ENCODE measurements at places on chromosomes 12 and 14.
A peak's percentile ranks its signal among the peaks of the same experiment; 100 is the strongest.

GRCh38 chr12:60182354-60182753, 586.5 kb downstream of the SLC16A7 start:
- no peak for DNase-seq

GRCh38 chr14:54766276-54767138, 136.1 kb downstream of the GCH1 start:
- no peak for DNase-seq

- no peak for DNase-seq
Measured at GRCh38 chr12:71556448-71556847, 107.2 kb downstream of the ZFC3H1 start.

DNA sequence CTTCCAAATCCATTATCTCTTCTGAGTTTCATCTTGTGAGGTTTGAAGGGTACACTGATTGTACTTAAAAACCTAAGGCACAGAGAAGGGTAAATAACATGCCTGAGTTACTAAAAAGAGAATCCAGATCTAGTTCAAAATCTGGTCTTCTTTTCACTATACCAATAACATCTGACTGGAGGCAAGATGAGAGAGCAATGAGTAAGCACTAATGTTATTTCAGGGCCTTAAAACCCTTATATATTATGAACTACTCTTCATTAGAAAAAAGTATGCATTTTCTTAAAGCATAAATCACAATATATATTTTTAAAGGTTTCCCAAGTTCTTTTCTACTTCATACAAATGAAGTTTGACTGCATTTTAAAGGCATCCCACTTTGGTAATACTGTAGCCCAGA, 60.2 kb downstream of the GXYLT1 start:
- no peak for DNase-seq

DNA sequence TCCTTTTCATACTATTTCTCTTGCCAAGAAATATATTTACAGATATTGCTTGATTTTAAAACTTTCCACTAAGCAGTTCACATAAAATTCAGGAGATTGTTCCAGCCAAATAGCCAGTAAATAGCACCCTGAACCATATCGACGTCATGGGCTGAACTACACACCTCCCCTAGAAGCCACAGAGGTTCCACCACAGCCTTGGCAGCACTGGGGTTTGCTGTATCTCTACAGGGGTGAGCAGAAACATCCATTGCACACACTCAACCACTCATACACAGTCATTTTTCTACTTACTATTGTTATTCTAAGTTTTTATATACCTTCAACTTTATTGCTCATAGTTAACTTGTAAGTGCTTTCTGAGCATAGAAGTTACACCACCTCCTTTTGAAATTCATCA, 8.1 kb upstream of the EIF2S3B start:
- no peak for DNase-seq

DNA sequence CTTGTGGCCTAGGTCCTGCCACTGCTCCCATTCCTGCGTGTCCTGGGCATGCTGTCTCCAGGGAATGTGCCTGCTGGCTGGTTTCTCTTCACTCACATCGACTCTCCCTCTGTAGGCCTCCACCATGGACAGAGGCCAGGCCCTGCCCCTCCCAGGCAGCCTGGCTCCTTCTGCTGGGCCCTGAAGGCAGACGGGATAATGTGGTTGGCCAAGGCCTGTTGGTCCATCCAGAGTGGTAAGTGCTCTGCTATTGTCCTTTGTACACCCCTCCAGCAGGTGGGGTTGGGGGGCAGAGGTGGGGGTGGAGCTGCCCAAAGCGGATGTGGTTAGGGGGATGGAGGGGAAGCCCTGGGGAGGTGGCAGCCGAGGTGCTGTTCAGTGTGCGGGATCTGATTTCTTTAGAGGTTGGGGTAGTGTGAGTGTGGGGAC, 9.5 kb upstream of the NR4A1 start:
- no peak for DNase-seq

GRCh38 chr12:120640861-120641833, 721 bp downstream of the CABP1 start:
- DNase-seq, result no peak

- no peak for DNase-seq
Measured at GRCh38 chr12:22117563-22118237, 71.7 kb downstream of the CMAS start.

DNA sequence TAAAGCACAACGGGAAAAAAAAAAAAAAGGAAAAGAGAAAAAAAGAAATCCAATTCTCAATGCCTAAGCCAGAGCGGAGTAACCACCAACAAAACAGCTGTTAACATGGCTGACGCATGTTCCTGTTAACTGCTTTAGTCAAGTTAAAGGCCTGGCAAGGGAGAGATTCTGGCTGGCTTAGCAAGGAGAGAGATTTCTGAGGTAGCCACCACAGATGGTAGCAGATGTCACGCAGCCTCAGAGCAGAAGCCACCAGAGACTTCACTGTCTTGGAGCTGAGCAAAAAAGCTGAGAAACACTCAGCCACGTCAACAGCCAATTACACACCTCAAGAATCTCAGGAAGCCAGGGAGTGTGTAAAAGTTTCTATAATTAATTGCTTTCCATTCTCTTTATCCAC, 87.1 kb downstream of the TMCC3 start:
- DNase-seq, result no peak

DNA sequence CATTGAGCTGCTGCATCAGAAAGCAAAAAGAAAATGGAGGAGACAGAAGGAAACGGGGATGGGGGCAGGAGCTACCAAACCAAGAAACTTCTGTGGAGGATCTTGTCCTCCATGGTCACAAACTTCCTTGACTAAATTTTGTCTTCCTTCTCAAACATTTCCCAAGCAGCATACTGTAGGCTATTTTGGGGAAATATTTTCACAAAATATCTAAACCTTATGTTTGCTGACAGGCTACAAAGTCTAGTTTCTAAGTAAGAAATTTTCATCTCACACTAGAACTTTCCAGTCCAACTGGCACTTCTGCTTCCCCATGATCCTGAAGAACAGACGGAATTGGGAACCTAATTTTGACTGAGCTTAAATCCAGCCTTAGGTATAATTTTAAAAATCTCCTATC, 552.0 kb downstream of the SNAPC1 start:
- no peak for DNase-seq

- DNase-seq, result no peak
Measured at GRCh38 chr14:33904609-33905008, 46.3 kb downstream of the EGLN3 start.

DNA sequence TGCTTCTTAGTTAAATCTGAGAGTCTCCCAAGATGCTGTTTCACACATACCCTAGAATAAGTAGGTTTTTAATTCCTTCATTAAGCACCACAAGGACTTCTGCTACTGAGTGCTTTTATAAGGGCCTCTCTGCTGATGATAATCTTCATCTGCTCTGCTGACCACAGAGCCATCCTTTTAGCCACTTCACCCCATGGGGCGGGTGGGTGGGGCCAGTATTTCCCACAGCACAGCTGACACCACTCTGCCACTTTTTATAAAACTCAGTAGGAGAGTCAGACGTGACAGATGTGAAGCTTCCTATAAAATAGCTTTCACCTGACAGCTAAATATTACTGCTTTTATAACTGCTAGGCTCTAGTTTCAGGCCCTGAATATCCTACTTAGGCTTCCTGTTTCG, 20.3 kb downstream of the FCF1 start:
- DNase-seq, result peak; percentile 100

DNA sequence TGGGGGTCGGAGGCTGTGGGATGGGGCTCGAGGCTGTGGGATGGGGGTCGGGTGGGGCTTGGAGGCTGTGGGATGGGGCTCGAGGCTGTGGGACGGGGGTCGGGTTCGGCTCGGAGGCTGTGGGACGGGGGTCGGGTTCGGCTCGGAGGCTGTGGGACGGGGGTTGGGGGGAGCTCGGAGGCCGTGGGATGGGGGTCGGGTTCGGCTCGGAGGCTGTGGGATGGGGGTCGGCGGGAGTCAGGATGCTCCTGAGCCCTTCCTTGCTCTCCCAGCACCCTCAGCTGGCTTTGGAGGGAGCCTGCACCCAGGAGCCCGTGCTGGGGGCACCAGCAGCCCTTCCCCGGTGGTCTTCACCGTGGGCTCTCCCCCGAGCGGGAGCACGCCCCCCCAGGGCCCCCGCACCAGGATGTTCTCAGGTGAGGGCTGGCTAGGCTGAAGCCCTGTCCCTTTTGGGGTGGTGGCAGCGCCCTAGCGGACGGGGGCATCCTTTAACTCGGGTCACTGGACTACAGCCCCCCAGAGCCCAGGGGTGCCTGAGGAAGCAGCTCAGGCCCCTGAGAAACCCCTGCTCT, 11.9 kb upstream of the PUS1 start:
- no peak for DNase-seq

- no peak for DNase-seq
Measured at GRCh38 chr12:124509676-124510300, 57.6 kb downstream of the NCOR2 start.

DNA sequence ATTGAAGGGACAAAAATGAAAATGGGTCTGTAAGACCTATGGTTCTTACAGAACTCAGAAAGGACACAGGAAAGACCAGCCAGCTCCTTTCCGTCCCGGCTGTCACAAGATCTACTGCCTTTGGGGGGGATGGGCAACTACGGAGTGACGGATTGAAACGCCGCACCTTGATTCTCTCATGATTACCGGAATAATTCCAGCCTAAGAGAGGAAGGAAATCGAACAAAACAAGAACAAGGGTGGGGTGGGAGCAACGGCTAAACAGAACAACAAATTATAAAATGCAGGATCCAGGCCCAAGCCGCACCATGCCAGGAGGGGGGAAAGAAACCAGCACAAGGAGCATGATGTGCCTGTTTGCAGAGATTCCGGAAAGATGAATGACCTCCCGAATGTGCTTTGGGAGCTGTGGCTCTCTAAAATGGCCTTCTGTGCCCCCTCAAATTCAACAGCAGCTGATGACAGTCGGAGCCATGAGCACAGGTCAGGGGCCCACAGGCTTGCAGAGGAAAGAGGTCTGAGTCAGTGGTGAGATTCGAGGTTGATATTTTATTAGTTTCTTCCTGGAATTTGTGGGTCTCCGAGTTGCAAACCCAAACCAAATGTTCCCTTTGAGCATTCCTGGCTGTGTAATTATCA, 72.1 kb downstream of the SPRING1 start:
- DNase-seq, result no peak

- no peak for DNase-seq
Measured at GRCh38 chr14:54462048-54462447, 20.9 kb upstream of the CNIH1 start.

GRCh38 chr14:52400846-52401245, 86.7 kb downstream of the PTGER2 start:
- no peak for DNase-seq

GRCh38 chr12:99558109-99558508, 89.4 kb upstream of the GARIN6 start:
- no peak for DNase-seq

DNA sequence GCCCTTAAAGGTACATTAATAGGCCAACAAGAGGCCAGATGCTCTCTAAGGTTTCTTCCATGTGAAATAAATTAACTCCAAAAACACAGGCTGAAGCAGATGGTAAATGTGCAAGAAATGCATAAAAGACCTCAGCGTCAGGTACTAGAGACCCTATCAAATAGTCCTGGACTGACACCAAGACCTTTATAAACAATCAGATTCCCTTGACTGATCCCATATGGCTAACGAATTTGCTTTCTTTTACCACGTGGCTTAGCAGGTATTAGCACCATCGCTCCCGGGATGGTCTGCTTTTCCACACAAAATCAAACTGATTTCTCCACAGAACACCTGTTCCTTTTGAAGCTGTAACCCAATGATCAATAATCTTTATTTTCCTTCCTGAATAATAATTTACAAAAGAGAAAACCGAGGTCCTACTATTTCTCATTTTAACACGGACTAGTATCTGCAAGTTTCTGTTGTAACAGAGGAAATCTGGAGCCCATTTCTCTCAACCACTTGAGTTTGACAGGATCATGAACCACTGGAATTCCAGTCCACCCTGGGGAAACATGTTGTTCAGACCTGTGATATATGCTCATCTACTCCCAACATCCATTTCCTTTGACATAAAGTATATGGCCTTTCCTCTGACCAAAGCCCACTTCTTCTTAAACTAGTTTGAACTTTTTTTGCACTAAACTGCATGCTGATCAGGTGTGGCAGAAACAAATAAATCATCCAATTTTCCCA, 48.2 kb upstream of the DAAM1 start:
- peak; percentile 100 for DNase-seq

DNA sequence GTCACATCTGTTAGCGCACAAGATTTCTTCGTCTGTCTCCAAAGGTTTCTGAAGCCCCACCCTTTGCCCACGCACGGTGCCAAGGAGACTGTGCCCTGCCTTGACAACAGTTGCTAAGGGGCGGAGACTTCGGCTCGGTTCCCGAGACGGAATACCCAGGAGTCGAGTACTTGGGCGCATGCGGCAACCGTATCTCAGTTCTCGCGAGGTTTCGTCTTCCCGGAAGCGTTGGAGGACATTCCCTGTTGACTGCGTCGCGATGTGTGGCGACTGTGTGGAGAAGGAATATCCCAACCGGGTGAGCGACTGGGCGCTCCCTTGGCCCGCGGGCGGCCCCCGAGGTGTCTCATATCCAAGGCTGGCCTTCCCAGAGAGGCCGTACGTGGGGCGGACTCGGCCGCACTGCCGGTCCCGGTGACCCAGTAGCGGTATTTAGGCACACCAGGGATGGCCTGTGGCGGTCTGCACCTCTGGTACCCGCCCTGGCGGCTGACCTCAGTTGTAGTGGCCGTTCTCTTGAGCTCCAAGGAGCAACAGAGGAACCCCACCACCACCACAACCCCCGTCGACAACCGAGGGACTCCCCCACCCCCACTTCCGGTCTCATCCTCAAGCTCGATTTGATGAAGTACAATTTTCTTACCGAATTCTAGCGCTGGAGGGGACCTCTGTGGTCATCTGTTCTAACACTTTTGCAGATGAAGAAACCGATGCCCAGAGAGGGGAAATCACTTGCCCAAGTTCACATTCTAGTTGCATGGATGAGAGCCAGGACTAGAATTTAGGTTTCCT, at the start of gene CHURC1:
CHURC1 (plus strand) TSS at position 219 of the 792 bp plus-strand sequence; CDS start at position 260, 41 bp downstream.
- peak; percentile 99 for DNase-seq

DNA sequence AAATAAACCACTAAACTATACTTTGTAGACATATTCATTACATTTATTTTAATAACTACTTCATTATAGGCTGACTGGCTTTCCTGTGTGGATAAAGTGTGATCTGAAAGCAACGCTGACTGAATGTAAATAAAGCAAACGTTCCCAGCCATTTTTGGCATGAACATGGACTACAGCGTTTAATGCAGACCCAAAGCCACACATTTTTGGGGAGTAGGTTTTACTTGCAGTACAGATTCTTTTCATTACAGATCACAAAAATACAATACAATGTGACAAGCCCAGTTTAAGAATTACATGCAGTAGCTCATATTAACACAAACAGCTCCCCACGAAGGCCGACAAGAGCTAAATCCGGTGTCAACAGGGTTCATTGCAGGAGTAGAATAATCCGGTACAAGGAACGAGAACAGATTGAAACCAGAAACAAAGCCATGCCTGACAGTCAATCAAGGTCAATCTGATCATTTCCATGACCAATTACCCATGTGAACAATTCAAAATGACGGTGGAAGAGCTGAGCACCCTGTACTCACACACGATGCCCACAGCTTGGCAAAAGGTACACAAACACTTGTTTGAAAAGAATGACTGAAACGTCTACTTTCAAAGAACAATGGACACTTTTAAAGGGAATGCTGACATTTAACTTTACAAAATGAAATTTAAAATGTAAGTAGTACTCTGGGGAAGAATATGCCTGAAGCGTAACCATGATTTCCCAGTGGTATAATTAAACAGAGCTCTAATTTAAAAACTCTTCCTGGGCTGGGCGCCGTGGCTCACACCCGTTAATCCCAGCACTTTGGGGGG, 5.3 kb downstream of the BAG5 start:
- DNase-seq, result no peak

- DNase-seq, result peak; percentile 34
Measured at GRCh38 chr12:58502226-58502625, 418.1 kb downstream of the LRIG3 start.

- DNase-seq, result no peak
Measured at GRCh38 chr12:121858662-121859572, at the start of gene HPD. Gene HPD, minus strand, starts transcription at chr12:121858859. Its CDS starts 36 bp downstream, at chr12:121858823.

- no peak for DNase-seq
Measured at GRCh38 chr12:21065845-21066244, 65.1 kb upstream of the SLCO1B1 start.
